ENCODE measurements at places on chromosomes 13 and 19.

GRCh38 chr19:41431426-41432386 lies 4.5 kb upstream of the B3GNT8 start:
- no peak for DNase-seq

DNA sequence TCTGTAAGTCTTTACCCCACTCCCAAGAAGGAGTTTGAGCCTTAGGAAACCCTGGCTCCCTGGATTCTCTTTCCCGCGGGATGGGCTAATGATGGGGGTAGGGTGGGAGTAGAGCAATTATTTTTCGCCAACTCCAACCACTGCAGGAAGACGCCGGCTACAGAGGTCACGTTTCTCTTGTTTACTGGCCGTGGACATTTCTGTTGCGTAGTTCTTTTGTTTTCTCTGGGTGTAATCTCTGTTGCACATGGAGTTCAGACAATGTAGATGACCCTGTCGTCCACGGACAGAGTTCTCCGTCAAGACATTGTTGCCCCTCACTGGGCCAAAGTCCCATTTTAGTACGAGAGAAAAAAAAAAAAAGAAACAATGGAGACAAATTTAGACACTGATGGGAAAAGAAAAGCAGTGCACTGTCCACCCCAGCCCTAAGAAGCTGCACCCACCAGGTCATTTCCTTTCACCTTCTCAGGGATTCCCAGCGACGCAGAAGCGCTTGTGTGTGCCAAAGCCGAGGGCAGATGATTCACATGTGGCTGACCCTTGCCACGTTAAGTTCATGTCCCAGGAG lies 133.9 kb upstream of the ARGLU1 start:
- DNase-seq: no peak

GRCh38 chr13:26726684-26727083 lies 33.9 kb downstream of the GPR12 start:
- DNase-seq: no peak

DNA sequence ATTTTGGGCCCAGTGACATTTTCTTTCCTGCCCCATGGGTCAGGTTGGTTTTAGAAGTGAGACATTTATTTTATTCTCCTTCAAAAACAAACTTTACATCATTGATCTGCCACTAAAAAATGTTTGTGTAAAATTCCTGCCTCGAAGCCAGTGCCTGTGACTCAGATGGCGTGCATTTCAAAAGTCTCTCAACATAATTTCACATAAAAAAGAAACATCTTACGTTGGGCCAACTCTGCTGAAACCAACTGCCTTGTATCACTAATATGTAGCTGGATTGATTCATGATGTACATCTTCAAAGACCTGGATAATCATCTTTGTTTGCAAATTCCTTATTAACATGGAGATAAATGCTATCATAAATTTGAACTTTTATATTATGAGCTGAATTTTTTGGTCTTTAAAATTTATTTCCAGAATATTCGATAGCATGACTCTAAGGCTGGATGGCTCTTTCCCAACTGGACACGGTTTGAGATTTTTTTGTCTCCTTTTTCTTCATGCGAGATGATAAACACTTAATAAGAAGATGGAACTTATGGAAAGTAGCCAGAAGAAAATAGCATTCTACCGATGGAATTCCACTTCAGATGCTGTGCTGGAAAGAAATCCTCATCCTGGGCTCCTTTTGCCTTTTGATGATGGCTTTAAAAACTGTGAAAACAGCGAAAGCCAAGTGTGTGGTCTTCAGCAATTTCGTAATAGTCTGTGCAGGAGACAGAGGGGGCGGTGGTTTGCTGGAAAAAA lies 420.5 kb downstream of the FGF9 start:
- no peak for DNase-seq

DNA sequence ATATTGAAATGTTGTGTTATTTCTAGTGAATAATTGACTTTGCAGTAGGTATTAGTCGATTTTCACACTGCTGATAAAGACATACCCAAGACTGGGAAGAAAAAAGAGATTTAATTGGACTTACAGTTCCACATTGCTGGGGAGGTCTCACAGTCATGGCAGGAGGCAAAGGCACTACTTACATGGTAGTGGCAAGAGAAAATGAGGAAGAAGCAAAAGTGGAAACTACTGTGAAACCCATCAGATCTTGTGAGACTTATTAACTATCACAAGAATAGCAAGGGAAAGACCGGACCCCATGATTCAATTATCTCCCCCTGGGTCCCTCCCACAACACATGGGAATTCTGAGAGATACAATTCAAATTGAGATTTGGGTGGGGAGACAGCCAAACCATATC lies 9.9 kb upstream of the C5AR2 start:
- DNase-seq: no peak

GRCh38 chr13:57996717-57997116 lies 365.2 kb downstream of the PCDH17 start:
- no peak for DNase-seq

GRCh38 chr13:91078093-91078679 lies 269.3 kb upstream of the MIR17HG start:
- no peak for DNase-seq

- no peak for DNase-seq
Measured at GRCh38 chr13:68234274-68234673, 1004.1 kb upstream of the PCDH9 start.

DNA sequence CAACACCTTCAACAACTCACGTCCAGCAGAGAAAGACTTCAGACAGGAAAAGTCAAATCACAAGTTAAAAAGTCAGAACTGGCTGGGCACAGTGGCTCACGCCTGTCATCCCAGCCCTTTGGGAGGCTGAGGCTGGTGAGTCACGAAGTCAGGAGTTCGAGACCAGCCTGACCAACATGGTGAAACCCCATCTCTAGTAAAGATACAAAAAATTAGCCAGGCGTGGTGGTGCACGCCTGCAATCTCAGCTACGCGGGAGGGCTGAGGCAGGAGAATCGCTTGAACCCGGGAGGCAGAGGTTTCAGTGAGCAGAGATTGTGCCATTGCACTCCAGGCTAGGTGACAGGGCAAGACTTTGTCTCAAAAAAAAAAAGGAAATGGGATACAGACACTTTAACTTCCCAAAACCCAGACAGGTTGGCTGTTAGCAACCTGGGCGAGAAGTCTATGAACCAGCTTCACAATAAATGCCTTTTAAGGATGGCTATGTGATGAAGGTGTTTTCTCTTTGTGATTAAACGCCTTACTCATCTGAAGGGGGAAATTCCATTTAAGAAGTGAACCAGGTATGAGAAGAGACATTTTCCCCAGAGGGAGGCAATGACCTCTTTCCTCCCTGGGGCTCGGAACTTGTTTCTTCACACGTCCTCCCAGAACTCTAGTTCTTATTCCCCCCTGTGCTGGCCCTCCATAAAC lies 80.4 kb downstream of the INSR start:
- no peak for DNase-seq

DNA sequence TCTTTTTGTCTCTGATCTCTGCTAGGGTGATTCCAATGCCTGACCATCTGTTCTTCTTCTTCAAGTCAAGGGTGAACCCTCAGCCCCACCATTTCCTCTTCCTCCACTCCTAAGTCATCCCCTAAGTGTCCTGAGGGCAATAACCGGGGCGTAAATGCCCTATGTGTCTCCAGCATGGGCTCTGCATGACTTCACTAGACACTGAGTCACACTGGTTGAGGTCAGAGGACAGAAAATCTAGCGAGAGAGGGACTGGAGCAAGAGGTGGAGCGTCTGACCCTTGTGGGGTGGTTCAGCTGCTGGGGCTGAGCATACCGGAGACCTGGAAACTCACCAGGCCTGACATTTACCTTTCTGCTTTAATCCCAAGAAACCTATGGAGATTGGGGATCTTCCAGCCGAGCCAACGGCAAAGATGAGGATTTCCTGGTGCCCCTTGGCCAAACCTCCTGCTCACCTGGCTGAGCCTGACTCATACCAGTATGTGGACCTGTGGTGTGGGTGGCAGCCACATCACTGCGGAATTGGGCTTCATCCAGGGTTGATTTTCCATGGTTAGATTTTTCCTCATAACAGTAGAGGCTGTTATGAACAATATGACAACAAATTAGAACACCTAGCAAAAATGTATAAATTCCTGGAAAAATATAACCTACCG lies 26.9 kb downstream of the SCGB2B2 start:
- no peak for DNase-seq

GRCh38 chr13:99859178-99860177 lies 112.1 kb downstream of the ZIC5 start:
- no peak for DNase-seq

GRCh38 chr13:35014606-35015213 lies 72.6 kb downstream of the NBEA start:
- DNase-seq: no peak

- no peak for DNase-seq
Measured at GRCh38 chr19:10431943-10432735, 11.8 kb downstream of the PDE4A start.

DNA sequence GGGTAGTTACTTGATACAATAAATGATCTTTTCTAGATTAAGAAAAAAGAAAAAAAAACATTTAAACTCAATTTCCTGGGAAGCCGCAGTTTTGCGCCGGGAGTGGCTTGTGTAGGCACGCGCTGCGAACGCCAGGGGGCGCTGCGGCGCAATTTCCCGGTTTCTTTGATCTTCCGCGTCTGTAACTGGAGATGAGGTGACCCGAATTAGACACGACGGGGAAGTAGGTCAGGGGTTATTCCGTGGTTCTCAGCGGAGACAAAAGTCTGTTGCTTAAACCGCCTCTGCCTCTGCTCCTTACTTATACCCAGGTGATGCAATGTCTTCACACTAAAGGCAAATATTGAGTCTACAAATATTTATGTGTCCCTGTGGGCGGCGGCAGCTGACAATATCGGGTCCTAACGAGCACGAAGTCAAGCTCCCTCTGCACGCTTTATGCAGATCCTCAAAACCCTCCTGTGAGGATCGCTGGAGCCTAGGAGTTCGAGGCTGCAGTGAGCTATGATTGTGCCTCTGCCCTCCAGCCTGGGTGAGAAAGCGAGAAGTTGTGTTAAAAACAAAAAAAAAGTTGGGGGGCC lies 15.2 kb downstream of the STXBP2 start:
- DNase-seq: peak; percentile 77

DNA sequence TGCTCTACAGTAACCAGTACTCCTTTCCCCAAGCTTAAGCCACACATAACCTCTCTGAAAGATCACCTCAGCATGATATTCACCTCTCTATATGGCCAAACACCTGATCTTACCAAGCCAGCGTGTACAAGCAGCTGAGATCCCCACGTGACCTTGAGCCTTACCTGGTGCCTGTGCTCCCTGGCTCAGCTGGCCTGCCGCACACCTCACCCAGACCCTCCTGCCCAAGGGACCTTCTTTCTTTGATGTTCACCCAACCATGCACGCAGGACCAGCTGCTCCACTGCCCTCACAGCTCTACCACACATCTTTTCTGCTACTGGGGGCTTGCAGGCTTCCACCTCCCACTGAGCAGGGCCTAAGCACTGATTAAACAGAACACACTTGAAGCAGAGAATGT lies 9.0 kb downstream of the DHRS12 start:
- DNase-seq: no peak
